Naive thymus-derived CD8-positive, alpha-beta T cell (primary cell): ENCODE measurements at places on chromosomes 4 and X. TPM values are rescaled to one million over a fixed set of nuclear protein-coding genes. Genes with fewer than 3 reads are reported as not detected.
A peak's percentile ranks its signal among the peaks of the same experiment; 100 is the strongest.

- peak; percentile 5 for DNase-seq
Observed at GRCh38 chr4:184282251-184282713, 64.6 kb upstream of the ENPP6 start.

DNA sequence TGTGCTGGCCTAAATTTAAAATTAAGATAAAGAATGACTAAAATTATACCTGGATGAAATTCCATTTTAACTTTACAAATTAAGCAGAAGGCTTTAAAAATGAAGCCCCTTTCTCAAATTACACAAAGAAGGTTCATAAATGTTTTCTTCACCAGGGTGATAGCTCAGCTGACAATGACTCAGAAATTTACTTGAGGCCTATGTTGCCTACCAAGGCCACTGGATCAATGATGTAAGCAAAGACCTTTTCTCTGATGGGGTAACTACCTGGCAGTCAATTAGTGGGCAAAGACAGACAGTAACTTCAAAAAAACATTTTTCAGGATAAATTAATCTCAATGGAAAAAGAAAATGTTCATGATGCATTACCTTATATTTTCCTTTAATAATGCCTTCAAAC, 23.9 kb upstream of the GPR34 start:
- DNase-seq, result no peak

DNA sequence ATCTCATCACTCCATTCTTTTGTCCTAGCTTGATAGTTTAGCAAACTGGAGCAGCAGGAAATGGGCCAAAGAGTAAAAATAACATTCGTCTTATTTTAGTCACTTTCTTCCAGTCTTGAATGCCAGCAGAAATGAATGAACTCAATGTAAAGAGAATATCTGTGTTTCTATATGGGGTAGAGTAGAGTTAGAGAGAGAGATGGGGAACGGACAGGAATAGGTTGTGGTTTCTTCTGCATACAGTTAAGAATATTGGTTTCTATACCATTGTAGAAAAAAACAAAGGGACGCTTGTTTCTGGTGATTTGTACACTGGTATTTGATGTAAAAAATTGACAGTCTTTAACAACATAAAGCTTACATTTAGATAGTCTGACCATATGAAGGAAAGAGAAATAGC, 8.9 kb downstream of the GPR174 start:
- DNase-seq, result no peak

DNA sequence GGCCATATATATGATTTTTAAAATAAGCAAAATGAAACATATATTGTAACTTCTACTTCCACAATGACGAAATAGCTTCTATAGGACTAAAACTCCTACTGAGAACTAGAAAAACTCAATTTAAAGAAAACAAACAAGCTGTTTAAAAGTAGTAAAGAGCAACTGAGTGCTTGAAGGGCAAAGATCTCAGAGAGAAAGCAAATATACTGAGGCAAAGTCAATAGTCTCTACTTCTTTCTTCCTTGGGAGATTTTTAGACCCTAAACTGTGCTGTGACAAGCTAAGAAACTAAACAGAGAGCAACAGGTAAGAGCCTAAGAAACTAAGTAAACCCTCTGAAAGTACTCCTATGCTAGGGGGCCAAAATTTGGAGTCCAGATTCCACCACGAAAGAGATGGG, 8.6 kb downstream of the RCHY1 start:
- no peak for DNase-seq

DNA sequence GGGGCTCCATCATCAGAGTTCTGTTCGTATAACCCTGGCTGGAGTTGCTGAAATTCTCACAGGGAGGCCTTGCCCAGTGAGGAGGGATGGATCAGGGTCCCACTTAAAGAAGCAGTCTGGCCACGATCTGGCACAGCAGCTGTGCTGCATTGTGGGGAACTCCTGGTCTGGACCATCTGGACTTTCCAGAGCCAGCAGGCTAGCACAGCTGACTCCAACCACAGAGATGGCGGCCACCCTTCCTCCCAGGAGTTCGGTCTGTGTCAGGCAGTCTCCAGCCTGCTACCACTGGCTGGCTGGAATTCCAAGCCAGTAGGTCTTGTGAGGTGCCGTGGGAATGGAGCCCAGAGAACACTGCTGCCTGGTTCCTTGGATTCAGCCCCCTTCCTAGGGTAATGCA, 62.0 kb downstream of the SLAIN2 start:
- DNase-seq, result no peak

GRCh38 chrX:72409993-72410392, 104.3 kb upstream of the CITED1 start:
- DNase-seq, result no peak

DNA sequence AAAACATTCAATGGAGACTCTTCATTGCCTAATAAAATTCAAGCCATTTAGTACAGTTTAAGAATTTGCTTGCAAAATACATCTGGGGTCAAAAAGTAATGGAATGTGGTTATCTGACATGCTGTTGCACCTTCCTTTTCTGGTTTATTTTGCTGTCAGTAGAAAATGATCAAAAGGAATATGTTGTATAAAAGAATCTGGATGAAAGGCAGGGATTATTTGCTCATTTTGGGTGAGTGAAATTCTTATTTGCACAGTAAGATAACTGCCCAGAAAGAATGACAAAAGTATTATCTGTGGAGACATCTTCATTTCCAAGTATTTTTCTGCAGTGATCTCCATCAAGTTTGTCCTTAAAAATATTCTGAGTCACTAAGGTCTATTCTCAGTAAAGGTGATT, 30.4 kb downstream of the BOD1L1 start:
- no peak for DNase-seq

GRCh38 chrX:152902502-152902820, 4.6 kb downstream of the ZNF185 start:
- no peak for DNase-seq

DNA sequence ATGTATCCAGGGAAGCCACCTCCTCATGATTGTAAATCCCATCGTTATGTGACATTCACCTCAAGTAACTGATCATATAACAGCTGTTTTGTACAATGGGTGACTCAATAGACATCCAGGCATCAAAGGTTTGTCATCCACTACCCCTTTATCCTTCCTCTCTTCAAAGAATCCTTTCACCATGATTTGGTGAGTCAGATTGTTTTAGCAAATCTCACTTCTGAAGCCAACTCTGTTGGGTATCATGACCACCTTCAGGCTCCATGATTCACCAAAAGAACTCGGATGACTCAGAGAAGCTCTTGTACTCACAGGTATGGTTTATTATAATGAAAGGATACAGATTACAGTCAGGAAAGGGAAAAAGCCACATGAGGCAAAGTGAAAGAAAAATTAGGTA, 132.1 kb downstream of the PWWP3B start:
- no peak for DNase-seq

DNA sequence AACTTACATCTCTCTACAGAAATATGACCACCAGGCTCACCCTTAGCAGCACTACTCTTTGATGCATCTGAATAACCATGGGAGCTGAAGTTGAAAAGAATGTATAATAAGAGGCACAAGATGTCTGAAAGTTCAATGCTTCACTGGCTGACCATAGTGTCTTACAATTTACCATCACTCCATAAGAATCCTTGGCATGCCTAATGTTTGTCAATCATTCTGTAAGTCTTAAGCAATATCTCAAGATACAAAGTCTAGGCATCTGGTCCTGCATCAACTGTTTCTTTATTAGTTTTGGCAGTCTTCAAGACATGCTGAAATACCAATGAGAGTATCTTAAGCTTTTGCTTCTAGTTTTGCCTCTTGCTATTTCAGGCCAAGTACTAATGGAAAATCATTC, 755.5 kb downstream of the STIM2 start:
- DNase-seq, result no peak

DNA sequence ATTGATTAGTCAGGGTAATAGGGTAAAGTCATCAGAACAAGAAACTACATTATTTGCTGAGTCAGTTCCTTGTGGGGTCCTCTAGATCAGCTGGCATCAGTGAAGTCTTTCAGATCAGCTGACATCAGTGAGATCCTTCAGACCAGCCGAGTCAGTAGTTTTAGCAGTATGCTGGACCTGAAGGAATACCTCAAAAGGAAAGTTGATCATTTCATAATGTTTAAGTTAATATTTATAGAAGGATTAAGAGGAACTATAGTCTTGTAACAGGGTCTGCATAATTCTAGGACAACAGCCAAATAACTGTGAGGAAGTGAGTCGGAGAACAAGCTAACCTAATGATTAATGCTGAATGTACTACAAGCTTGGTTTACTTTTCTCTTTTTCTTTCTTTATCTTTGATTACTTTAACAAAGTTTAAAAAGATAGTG, 958 bp upstream of the UGT2B7 start:
- no peak for DNase-seq

TGIF2LX gene
- total RNA-seq, result not detected

POU4F2 gene
- not detected for total RNA-seq
